ENCODE measurements at places on chromosomes 2 and 18.

DNA sequence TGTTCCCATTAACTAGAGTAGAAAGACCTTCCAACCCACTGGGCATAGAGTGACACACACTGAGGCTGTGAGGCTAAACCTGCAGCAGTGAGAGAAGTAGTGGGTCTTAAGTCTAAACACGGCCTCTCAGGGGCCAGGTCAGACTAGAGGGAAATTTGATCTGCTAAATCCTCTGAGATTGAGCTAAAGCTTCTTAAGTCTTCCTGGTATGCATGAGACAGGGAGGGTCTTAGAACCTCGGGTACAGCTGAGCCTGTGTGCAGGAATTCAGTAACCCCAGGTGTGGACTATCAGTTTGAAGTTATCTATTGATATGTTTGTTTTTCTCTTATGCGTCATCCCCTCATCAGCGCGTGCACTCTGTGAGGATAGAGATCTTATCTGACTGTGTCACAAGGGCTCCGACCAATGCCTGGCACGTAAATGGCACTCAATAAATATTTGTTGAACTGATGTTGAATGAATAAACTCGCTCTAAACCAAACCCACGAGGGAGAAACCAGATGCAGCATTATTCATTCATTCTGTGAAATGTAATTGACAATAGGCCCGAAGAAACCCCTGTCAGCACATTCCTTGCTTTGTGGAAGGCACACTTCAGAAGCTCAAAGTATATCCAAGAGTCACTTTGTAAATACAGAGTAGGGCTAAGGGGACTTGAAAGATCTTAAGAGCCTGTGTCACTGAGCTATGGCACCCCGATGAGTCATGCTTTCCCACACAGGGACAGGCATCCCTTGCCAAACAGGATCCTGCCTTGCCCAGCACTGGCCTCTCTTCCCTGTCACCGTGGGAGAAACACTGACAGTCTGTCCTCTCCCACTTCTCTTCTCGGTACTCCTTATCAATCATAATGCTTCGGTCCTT, 21.7 kb upstream of the RAB10 start:
- no peak for DNase-seq

DNA sequence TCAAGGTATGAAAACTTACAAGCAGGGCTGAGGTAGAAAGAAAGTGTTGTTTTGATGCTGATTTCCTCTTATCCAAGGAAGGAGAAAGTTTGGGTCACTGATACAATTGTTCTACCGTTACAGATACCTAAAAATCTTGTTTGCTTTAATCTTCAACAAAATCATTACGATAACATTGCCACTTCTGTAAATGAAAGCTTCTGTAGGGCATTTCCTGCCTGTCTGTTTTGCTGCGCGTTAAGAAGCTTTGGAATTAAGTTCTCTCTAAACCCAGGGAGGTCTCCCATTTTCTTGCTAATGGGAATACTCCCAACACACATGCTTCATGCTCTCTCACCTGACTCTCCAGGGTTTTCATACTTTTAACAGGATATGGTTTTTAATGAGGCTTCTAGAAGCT, 258.5 kb downstream of the PTGR3 start:
- DNase-seq: no peak

DNA sequence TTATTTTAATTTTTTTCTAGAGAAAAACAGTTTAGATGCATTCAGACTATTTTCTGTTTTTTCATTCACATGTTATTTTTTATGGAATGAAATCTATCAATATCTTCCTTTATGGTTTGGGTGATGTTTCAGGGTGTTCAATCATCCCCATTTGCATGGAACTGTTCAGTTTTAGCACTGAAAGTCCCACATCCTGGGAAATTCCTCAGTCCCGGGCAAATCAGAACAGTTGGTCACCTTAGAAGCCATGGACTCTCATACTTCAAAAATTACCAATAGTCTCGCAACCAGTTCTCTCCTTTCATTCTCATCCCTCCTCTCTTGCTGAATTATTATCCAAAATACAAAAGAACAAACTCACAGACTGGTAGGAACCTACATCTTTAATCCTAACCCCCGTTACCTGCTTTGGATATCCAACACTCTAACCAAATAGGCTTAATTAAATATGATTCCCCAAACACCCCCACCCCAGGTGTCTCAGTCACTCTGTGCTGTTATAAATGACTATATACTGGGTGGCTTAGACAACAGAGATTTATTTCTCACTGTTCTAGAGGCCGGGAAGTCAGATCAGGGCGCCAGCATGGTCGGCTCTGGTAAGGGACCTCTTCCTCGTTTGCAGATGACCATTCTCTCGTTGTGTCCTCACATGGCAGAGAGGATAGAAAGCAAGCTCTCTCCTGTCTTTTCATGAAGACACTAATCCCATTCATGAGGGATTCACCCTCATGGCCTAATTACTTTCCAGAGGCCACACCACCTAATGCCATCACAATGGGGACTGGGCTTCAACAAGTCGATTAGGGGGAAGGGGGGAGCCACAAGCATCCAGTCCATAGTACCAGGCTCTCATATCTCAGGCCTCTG, 57.7 kb upstream of the SLC1A4 start:
- no peak for DNase-seq

- DNase-seq: no peak
These were observed 193.8 kb downstream of the GULP1 start for GRCh38 chr2:188485496-188485895.

DNA sequence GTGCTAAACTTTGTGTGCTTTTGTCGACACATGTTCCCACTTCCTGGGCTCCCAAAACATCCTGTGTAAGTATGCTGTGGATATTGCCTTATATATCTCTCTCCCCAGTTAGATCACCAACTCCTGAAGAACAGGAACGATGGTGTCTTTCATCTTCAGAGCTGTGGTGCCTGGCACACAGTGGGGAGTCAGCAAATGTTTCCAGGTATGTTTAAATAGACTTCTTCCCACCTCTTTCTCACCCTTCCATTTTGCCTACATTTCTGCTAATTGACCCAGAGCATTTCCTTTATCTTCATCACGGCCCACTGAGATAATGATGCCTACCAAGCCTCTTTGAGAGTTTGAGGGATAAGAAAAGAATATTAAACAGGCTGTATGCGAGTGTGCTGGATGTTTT, 60.7 kb downstream of the RND3 start:
- DNase-seq: no peak

- no peak for DNase-seq
These were observed 231.5 kb upstream of the SPRED2 start for GRCh38 chr2:65663831-65664407.

DNA sequence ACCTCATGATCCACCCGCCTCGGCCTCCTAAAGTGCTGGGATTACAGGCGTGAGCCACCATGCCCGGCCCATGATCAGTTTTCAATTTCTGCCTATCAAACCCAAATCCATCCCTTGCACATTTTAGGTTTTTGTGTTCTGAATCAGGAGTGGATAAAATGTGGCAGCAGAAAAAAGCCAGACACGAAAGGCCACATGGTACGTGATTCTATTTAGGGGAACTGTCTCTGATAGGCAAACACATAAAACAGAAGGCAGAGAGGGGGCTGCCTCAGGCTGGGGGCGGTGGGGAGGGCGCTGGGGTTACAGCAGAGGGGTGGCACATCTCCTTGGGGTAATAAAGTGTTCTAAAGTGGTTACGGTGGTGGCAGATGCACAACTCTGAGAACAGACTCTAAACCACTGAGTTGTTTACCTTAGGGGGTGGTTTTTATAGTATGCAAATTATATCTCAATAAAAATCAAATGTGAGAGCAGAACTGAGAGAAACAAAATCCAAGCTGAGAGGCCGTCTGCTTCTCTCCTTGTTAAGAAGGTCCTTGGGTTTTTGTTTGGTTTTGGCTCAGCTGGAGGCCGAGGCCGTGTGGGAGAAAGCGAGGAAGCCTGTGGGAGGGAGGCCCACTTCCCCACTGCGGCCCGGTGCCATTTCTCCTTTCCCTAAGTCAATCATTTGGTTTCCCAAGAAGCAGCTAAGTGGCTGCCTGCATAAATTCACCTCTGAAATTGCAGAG, 78.0 kb downstream of the SOWAHC start:
- no peak for DNase-seq

DNA sequence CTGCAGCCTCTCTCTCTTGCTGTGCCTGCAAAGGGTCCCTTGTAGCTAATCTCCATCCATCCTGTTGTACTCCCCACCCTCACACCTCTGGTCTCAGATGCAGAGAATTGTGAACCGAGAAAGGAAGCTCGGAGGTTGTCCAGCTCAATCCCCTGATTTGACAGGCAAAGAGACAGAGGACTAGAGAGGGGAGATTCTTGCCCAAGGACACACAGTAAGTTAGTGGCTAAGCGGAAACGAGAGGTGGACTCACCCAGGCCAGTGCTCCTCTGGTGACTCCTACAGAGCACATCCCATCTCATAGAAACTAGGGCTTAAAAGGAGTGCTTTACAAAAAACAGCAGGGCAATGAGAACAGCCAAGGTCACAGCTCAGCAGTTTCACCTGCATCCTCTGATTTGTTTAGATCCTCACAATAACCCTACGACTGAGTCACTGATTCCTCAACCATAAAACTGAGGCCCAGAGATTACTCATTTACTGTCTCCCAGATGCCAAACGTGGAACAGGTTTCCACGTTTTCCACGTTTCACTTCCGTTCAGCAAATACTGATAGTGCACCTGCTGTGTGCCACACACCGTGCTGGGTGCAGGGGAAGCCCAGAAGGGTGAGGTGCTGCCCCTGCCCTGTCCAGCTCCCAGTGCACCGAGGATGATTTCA, 22.1 kb downstream of the EHD3 start:
- DNase-seq: no peak

Measured in CD4-positive, alpha-beta T cell treated with Interleukin-6 at 100 ng/mL for 8 hours (primary cell).